Fibroblast of pulmonary artery (primary cell): ENCODE measurements at places on chromosomes 13 and 19.

GRCh38 chr13:23765531-23765930 lies 123.7 kb downstream of the MIPEP start:
- no peak for DNase-seq

DNA sequence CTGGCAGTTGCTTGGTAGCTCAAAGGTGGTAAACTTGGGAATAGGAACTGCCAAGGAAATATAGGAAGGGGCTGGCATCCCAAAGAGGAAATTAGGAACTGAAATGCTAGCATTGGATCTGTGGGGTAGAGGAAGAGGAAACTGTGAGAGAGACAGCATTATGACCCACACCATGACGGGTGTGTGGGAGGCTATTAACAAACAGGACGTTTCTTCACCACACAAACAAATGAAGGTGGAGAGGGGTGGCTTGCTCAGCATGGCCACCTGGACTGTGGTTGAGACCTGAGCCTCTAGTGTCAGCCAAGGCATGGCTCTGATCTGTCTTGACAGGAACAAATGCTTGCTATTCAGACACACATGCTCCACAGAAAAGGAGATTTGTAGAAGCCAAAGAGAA lies 178.2 kb downstream of the B3GLCT start:
- DNase-seq: no peak

GRCh38 chr13:75316427-75316826 lies 165.5 kb downstream of the TBC1D4 start:
- peak; percentile 54 for DNase-seq

DNA sequence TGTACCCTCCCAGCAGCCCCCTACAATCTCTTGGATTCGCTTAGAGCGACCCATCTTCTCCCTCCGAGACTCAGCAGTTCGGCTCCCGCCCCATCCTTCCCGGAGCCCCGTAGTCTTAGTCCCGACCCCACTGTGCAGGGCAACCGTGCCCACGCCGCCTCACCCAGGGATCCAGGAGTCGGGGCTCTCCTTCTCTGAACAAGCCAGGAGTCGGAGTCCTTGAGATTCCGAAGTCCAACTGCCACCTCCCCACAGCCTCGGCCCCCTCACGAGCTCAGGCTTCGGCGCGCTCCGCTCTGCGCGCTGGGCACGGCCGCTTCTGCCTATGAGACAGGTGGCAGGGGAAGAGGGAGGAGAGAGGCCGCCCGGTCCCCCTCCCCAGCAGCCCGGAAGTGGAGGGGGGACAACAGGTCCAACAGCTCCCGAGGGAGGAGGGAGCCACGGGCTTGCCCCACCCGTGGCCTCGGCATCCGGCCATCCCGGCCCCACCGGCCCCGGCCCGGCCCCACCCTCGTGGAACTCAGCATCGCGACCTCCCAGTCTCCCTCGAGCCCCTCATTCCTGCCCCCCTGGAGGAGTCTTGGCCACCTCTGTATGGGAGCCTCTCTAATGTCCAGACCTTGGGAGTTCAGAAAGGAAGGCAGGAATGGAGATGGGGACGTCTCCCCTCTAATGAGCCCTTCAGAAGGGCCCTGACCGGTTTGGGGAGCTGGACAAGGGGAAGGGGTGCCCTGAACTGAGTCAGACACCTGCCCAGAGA lies at the start of gene PHLDB3:
Gene PHLDB3 (minus strand): TSS at position 321 of the 760 bp plus-strand sequence. CDS start 628 bp downstream, outside the sequence.
- DNase-seq: no peak

GRCh38 chr19:51147663-51148062 lies 5.6 kb downstream of the SIGLEC7 start:
- DNase-seq: no peak

DNA sequence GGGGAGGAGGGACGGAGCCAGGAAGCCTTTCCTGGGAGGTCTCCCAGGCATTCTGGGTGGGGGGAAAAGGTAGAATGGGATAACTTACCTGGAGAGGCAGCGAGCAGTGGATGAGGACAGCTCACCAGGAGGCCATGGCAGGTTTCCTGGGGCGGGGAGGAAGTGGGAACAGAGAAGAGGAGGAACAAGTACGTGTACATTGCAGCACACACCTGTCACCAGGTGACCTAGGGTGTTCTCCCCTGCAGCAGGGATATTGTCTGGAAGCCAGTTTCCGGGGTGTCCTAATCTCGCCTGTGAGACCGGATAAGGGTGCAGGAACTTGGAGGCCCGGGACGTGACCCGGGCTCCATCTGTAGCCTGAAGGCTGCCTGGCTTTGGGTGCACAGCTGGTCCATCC lies at the start of gene FUT3:
Gene FUT3 (minus strand): TSS at position 148 of the 400 bp plus-strand sequence.
- no peak for DNase-seq

DNA sequence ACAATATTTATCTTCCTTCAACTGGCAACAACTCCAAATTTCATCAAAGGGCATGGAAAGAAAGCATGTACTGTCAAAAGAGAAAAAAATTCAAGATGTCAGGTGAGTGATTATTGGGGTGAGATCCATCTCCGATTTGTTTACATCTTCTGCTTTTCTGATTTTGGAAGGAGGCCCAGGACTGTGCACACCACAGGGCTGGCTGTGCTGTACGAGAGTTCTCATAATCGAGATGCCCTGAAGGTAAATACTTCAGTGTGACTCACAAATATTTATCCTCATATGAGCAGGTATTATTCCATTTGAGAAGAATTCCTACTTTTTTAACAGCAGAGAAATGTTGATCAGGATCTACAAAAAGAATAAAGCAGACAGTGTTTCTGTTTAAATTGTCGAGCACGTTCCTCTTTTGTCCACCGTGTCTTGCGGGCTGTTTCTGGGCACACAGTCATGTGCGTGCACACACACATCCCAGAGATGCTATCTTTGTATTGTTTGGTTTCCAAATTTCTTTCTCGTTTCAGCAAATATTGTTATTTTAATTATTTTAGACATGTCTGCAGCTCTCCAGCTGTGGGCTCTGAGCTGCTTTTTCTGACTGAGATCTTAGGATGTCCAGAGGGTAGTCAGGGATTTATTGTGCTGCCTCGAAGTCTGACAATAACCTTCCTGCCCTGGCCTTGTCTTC lies 103.8 kb downstream of the KL start:
- DNase-seq: no peak

GRCh38 chr13:58542530-58542929 lies 911.0 kb downstream of the PCDH17 start:
- no peak for DNase-seq

DNA sequence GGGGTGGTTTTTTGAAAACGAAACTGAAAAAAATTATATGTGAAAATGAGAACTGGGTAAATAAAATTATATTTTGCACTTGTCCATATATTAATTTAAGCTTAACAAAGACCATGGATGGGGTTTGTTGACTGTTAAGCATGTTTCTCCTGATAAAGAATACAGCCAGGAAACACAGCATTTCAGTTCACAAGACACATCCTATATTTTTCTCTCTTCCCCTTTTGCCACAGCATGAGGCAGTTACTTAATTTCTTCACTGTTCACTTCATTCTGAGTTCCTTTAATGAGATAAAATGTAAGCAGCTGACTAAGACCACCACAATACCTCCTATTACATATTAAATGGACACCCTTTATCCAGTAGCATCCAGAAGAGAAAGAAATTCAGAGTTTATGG lies 64.0 kb downstream of the RXFP2 start:
- no peak for DNase-seq
